ENCODE measurements at places on chromosomes 2 and 18.
A peak's percentile ranks its signal among the peaks of the same experiment; 100 is the strongest.

DNA sequence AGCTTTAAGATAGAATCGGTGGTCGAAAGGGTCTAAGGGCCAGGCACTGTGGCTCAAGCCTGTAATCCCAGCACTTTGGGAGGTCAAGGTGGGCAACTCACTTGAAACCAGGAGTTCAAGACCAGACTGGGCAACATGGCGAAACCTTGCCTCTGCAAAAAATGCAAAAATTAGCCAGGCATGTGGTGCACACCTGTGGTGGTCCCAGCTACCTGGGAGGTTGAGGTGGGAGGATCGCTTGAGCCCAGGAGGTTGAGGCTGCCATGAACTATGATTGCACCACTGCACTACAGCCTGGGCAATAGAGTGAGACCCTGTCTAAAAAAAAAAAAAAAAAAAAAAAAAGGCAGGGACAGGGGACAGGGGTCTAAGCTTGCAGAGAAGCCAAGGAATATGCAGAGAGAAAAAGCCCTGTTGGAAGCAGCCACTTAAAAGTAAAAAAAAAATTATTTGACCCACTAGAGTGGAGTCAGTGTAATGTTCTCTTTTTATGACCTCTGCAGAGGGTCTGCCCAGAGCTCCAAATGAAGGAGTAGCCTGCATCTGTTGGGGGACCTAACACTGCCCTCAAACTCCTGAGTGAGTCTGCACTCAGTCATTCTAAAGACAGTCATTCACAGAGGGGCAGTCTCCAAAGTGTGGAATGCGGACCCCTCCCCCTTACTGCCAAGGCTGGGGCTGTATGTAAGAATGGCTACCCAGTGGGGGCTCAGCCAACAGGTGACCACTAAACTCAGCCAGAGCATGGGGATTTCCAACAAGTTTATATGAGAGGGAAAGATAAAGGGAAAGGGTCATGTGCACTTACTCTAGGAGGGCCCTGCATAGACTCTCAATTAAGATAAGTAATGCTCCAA, 118.5 kb upstream of the CDCA7 start:
- no peak for DNase-seq

DNA sequence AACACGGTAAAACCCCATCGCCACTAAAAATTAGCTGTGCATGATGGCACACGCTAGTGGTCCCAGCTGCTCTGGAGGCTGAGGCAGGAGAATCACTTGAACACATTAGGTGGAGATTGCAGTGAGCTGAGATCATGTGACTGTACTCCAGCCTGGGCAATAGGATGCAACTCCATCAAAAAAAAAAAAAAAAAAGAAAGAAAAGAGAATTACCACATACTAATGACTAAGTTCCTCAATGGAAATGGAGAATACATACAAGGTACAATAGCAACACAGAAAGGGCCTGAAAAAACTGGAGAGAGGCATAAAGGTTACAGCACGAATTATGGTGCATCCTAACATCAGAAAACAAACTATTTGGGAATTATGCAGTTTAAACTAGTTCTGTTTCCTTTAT, 81.3 kb downstream of the CDH2 start:
- DNase-seq = no peak

DNA sequence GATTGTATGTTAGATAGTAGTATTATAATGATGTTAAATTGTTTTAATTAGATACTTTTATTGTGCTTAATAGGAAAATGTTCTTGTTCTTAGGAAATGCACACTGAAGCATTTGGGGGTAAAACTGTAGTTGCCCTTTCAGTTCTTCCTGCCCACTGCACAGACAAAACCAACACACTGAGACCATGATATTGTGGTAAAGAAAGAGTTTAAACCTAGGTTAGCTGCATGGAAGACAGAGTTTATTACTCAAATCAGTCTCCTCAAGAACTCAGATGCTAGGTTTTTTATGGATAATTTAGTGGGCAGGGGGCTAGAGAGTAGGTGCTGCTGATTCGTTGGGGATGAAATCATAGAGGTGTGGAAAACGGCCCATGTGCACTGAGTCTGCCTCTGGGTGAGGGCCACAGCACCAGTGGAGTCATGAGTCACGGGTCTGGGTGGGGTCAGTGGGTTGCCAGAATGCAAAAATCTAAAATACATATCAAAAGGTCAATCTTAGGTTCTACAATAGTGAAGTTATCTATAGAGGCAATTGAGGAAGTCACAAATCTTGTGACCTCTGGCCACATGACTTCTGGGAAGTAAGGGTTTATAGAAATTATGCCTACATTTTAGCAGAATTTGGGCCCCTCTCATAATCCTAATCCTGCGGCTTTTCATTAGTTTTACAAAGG, 283.4 kb upstream of the FBXO11 start:
- no peak for DNase-seq

- no peak for DNase-seq
Observed at GRCh38 chr2:187445051-187445450, 3.0 kb downstream of the CALCRL start.

DNA sequence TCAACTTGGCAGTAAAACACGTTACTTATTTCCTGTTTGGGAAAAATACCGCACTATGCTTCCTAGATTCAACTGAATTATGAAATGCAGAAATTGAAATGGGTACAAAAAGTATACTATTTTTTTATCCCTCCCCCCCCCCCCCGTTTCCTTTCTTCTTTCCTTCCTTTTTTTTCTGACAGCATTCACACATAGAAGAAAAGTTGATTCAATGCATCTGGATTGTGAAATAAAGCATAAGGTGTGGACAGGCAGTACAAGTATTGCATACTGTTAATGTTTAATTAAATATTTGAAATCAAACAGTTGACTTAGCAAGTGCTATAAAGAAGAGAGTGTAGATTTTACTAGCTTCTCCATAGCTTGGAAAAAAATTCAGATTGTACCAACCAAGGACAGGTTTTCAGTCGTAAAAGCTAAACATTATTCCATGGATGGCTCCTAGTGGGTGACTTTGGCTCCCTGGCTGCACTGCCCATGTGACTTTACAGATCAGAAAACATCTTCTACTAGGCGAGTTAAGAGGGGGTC, 21.6 kb upstream of the AGFG1 start:
- DNase-seq = no peak

DNA sequence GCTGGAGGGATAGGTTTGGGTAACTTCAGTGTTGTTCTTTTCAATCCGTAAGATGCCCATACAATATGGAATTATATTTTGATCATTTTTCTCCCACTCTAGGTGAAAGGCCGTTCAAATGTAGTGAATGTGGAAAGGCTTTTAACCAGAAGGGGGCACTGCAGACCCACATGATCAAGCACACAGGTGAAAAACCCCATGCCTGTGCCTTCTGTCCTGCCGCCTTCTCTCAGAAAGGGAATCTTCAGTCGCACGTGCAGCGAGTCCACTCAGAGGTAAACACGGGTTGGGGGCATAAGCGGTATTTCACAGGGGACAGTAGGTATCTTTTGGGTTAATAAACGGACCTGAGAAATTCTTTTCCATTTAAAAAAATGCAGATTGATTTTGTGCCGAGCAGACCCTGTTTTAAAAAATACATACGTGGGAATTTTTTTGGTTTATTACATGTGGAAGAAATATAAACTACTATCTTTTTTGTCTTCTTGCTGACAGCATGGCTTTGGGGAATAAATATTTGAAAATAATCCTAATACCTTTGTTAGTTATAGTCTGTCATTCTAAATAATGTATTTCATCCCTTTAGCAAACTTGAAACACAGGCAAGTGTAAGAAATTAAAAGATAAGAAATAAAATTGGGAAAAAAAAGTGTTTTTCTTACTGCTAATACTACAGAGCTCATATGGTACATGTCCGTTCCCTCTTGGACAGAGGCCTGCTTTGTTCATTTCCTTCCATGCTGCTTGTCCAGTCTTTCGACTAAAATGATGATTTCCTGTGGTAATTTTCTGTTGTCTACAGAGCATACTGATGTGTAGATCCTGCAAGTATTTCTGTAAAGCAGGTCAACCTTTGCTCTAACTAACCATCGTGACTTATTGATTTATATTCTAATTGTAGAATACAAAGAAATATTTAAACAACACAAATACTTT, 53.3 kb downstream of the ZNF236 start:
- peak; percentile 43 for DNase-seq

DNA sequence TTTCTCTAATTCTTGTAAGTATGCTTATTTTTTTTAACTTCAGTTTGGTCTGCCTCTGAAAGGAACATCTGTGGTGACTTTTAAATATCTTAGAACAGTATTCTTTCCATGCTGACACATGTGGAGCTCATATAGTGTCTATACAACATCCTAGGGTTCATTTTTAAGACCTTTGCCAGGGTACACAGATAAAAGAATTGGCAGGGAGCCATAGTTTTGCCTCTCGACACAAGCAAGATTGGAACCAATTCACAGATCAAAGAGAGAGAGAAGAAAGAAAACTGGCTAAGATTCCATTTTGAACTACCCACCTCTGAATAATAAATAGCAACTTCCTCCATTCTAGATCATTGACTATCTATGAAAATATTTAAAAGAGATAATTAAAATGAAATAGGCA, 142.7 kb upstream of the ST6GAL2 start:
- DNase-seq = no peak

- DNase-seq = peak; percentile 37
Observed at GRCh38 chr2:178331474-178332432, 119.2 kb downstream of the PRKRA start.

DNA sequence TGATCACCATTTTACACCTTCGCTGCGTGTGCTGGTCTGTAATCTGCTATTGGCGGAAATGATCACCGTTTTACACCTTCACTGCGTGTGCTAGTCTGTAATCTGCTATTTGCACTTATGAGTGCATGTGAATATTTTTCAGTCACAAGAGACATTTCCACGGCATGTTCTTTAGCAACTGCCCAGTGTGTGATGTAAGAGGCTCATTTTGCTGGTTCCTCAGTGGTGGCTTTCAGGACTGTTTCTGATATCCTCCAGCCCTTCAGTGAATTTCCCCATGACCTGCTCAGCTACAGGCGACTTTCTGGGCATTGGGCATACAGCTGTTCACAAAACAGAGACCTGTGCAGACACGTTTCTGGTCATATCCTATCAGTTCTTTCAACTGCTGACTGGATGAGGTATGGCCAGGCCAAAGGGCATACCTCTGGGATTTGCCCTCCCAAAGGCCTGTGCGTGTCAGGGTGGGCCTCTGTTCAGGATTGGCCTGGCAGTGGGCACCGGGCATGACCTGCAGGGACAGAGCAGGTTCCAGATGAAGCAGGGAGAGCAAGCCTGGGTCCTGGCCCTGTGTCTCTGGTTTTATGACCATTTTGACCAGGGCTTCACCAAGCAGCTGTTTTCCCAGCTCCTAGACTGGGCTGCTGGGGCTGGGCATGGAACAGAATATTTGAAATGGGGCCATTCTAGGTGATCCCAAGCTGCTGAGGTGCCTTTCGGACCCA, 521 bp upstream of the PROM2 start:
- no peak for DNase-seq

- no peak for DNase-seq
Observed at GRCh38 chr2:144376460-144376859, 143.5 kb downstream of the ZEB2 start.

- DNase-seq = no peak
Observed at GRCh38 chr2:33142810-33143209, 196.1 kb downstream of the LTBP1 start.

- no peak for DNase-seq
Observed at GRCh38 chr2:120461092-120461491, 115.2 kb downstream of the INHBB start.

DNA sequence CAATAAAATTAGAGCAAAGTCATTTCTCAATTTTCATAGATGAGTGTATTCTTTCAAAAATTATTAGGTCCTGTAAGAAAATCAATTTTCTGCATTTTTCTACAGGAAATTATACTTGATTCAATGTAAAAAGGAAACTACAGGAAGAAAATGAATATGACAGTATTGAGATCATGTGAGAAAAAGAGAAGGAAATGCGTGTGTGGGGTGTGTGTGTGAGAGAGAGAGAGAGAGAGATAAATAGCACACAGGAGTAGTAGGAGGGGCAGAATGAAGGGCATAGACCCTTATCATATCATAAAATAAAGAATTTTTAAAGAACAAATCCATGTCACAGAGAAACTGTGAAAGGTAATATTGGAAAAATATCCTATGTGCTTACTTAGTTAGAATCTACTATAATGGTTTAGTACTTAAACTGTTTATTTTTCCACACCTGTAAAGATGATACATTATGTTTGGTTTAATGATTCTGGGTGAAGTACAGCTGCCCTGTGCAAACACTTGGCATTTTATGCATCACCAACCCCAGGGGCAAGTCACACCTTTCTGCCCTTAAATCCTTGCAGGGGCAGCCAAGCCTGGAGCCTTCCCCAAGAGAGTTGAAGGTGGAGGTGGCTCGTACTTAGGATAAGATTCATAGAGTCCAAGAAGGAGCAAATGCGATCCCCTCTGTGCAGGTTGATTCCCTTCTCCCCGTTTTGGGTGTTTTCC, 276.4 kb downstream of the TGIF1 start:
- DNase-seq = peak; percentile 62

GRCh38 chr2:136378712-136379595, 261.0 kb upstream of the CXCR4 start:
- DNase-seq = peak; percentile 48

DNA sequence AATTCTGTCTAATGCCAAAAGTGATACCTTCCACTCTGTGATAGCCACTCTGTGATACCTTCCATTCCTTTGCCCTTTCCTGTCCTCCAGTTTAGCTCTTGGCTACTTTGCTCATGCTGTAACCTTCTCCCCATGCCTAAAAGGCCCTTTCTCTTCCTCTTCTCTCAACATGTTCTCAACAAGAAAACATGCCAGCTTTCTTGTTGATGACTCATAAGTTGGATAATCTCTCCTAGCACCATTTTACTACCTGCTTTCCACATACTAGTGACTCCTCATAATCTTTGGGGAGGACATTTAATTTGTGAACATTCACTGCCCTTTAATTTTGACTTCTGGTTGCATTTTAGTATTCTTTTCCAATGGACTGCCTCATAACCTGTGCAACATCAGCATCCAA, 55.9 kb upstream of the NT5C1B start:
- DNase-seq = no peak

DNA sequence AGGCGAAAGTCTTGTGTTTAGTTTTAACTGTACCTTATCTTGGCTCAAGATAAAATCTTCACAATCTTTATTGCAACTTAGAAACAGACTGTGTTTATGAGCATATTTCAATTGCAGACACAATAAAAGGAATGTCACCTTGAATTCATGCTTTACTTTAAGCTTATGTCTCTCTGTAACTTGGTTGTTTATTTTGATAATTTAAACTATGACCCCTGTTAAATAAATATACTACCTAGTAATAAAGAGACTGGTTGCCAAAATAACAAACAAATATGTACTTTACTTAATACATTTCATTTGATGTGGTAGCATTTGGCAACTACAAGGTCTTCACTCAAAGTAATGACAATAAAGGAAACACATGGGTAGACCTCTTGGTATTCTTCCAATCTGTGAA, 202.6 kb downstream of the KCNJ3 start:
- DNase-seq = no peak

DNA sequence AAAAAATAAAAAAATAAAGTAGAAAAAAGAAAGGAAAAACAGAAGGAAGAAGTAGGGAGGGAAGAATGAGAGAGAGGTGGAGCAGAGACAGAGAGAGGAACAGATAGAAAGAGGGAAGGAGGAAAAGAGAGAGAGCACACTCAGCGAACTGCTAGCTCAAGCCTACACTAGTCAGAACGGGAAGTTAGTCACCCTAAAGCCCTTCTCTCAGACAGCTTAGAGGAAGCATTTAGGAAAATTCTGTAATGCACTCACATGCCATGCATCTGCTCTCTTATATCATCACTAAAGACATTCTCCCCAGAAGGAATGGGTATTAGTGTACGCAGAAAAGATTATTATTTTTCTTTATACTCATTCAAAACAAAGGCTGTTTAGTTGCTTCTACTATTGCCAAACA, 68.1 kb upstream of the SULT1C3 start:
- no peak for DNase-seq

GRCh38 chr2:174763780-174764179, 492 bp downstream of the CHRNA1 start:
- DNase-seq = no peak

- no peak for DNase-seq
Observed at GRCh38 chr18:13178976-13179375, 39.6 kb upstream of the LDLRAD4 start.

Measured in NCI-H1436 (cell line).